ENCODE measurements at places on chromosomes 2 and 18.
A peak's percentile ranks its signal among the peaks of the same experiment; 100 is the strongest.

- no peak for DNase-seq
Measured at GRCh38 chr2:68103030-68103708, 40.4 kb upstream of the C1D start.

DNA sequence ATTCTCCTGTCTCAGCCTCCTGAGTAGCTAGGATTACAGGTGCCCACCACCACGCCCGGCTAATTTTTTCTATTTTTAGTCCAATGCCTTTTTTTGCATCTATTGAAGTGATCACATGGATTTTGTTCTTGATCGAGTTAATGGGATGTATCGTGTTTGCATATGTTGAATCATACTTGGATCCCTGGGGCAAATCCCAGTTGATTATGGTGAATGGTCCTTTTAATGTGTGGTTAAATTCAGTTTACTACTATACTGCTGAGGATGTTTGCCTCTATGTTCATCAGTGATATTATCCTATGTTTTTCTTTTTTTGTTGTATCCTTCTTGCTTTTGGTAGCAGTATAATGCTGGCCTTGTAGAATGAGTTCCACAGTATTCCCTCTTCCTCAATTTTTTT, 8.2 kb upstream of the TTC21B start:
- DNase-seq, result no peak

- DNase-seq, result no peak
Measured at GRCh38 chr2:37102588-37102987, 18.3 kb downstream of the GPATCH11 start.

DNA sequence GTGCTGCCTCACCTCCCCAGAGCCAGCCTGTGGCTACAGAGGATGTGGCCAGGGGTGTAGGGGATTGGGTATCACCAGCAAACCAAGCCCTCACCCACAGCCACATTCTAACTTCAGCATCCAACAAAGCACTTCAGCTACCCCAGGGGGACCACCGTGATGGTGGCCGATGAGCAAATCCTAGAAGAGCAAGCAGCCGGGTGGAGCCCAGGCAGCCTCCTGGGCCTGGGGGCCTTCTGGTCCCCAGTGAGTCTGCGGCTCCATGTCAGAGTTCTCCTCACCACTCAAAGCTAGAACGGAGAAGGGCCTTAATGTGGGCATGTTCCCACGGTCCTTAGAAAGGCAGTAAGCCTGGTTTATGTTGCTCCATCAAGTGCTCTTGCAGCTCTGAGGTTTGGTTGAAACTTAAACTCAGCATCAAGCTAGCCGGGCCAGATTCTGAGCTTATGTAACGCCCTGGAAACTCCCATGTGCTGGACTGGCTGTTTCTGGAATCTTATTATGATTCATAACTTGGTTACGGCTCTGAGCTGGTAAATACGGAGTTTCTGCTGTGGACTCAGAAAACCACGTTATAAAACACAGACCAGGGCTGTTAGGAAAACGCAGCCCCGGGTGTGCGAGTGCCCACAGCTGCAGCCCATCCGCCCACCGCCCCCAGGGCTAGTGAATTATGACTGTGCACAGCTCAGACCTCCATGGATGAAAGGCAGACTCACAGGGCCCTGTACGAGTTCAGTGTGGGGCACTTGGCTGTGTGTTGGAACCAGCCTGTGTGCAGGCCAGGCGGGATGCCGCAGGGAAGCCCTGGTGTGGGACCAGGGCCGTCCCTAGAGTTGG, 99.8 kb downstream of the SEPTIN10 start:
- DNase-seq, result peak; percentile 65

- DNase-seq, result no peak
Measured at GRCh38 chr2:171487803-171488259, 34.4 kb upstream of the CYBRD1 start.

DNA sequence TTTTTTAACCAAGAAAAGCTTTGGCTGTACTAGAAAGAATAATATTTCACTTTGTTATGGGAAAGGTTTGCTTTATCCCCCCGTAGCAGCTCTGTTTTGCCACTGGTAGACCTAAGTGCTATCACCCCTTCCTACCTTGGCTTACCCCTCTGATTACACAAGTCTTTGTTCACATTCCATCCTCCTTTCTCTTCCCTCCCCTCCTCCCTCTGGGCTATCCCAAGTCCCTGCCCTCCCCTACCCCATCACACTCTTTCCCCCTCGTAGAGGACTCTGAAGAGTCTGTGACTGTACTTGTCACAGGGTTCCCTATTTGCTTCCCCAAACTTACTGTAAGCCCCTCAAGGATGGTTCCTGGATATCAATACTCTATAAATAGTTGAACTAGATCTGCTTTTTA, 152.9 kb upstream of the NOSTRIN start:
- no peak for DNase-seq

DNA sequence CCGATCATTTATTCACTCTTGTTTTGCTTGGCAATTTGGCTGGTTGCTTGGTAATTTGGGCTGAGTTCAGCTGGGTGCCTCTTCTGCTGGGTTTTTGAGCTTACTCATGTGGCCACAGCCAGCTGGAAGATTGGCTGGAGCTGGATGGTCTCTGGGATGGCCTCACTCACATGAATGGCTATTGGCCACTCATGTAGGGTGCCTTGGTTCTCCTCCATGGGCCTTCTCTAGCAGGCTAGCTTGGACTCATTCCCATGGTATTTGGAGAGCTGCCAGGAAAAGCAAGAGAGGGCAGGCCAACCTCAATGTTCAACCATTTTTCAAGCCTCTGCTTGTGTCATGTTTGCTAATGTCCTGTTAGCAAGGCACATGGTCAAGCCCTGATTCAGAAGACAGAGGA, 16.9 kb downstream of the ZAP70 start:
- no peak for DNase-seq

DNA sequence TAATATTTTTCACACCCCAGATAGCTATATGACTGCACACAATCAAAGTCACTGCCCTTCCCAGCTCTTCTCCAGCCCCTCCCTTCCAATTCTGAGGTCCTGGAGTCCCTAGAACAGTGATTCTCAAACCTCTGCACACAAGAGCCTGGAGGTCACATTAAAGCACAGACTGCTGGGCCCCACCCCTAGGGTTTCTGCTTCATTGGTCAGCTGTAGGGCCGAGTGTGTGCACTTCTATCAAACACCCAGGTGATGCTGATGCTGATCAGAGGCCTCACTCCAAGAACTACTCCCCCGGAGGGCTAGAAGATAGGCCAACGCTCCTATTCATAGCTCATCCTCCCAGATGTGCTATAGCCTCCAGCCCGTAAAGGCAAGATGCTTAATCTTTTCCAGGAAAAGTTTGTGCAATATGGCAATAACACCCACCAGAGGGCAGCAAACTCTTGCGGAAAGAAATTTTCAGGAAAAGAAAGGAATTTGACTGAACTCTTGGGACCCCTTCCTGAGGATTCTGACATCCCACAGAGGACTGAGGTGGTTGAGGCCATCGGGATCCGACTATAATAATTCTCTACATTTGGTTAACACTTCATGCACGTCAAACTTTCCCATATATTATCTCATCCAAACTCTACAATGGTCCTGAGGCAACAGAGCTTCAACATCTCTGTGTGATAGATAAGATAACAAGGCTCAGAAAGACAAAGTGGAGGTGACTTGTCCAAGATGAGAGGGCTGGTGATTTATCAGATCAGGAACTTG, 194.2 kb upstream of the PKDCC start:
- DNase-seq, result peak; percentile 47

DNA sequence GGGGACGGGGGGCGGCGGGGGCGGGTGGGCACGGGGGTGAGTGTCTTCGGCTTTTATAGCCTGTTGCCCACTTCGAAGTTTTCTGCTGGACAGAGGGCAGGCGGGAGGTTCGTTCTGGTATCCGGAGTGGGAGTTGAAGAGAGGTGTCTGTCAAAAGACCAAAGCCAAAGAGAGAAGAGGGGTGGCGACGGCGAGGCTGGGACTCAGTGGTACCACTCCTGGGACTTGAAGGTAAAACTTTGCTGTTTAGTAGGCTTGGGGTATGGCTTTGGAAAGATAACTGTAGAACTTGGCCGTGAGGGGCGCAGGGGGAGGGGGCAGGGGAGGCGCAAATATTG, 215.8 kb upstream of the DTNA start:
- DNase-seq, result no peak

- DNase-seq, result no peak
Measured at GRCh38 chr2:21194858-21195271, 71.1 kb downstream of the TDRD15 start.

- no peak for DNase-seq
Measured at GRCh38 chr2:72515696-72516095, 310.1 kb downstream of the EXOC6B start.

DNA sequence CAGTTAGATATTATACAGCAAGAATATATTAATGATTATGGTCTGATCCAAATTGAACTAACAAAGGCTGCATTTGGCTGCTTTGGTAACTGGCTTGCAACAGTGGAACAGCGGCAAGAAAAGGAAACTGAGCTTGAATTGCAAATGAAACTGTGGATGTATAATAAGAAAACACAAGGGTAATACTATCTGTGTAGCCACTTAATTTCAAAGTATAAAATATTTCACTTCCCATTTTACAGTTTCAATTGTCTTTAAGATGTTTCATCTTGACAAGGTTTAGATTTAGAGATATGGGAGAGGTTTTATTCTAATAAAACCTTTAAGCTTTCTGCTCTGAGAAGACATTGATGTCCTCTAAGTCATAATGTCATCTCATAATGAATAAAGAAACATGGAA, 23.8 kb downstream of the WDR75 start:
- no peak for DNase-seq

- DNase-seq, result no peak
Measured at GRCh38 chr2:22822835-22823234, 562.1 kb upstream of the KLHL29 start.

- DNase-seq, result no peak
Measured at GRCh38 chr2:100470898-100471514, 724 bp downstream of the NMS start.

- no peak for DNase-seq
Measured at GRCh38 chr2:176067589-176068418, 16.0 kb downstream of the EVX2 start.

- peak; percentile 67 for DNase-seq
Measured at GRCh38 chr18:45370255-45371010, 244.8 kb upstream of the SLC14A2 start.

- DNase-seq, result no peak
Measured at GRCh38 chr2:9755638-9756037, 87.6 kb upstream of the TAF1B start.

DNA sequence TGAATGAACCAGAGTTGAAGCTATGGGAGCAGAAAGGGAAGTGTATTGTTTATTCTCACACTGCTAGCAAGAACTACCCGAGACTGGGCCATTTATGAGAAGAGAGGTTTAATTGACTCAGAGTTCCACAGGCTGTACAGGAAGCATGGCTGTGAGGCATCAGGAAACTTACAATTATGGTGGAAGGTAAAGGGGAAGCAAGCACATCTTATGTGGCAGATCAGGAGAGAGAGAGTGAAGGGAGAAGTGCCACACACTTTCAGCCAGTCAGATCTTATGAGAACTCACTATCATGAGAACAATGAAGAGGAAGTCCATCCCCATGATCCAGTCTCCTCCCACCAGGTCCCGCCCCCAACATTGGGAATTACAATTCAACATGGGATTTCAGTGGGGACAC, 383.2 kb upstream of the SLC14A2 start:
- no peak for DNase-seq

DNA sequence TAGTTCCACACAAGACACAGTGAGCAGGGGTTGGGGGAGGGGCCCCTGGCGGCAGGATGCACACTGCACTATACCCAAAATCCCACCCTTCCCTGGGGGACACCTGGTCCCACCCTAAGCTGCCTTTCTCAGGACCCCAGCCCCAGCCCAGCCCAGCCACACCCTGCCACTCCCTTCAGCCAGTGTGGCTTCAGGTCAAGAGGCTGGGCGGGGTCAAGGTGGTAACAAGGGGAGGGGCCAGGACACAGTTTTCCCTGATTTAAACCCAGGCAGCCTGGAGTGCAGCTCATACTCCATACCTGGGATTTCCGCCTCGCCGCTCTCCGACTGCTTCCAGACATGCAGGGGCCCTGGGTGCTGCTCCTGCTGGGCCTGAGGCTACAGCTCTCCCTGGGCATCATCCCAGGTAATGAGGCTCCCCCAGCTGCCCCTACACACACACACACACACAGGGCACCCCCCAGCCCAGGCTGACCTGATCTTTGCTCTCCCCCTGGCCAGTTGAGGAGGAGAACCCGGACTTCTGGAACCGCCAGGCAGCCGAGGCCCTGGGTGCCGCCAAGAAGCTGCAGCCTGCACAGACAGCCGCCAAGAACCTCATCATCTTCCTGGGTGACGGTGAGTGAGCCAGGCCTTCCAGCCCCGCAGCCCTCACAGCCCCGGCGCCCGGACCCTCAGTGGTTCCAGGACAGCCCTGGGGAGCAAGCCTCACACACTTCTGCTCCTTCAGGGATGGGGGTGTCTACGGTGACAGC, at the start of gene ALPG:
TSS of gene ALPG (plus strand) at position 289 of the 755 bp plus-strand sequence. CDS start at position 340, 51 bp downstream.
- DNase-seq, result no peak

DNA sequence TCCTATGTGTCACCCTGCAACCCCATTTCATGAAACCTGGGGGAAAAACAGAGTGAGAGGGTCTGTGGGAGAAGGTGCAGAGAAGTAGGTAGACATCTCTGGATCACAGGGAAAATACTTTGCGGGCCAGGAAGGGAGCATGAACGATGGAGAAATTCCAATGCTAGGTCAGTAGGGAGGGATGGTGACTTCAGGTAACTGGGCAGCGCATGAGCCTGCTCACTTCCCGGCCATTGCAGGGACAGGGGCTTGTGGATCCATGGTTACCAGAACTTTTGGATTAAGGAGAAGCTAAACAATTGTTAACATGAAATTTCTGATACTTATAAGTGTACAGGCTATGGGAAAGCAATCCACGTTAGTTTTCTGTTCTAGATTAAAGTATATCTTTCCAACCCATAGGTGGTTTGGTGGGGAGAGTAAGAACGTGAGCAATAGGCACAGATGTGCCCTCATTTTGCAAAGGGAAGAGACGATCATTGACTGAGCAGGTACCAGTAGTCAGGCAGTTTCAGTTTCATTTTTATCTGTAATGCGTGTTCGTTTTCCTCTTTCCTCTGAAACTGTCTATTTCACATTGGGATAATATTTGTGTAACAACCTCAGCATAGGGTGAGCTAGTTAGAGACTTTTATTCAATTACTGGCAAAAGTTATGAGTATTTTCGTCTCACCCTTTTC, 65.0 kb downstream of the NYAP2 start:
- no peak for DNase-seq

DNA sequence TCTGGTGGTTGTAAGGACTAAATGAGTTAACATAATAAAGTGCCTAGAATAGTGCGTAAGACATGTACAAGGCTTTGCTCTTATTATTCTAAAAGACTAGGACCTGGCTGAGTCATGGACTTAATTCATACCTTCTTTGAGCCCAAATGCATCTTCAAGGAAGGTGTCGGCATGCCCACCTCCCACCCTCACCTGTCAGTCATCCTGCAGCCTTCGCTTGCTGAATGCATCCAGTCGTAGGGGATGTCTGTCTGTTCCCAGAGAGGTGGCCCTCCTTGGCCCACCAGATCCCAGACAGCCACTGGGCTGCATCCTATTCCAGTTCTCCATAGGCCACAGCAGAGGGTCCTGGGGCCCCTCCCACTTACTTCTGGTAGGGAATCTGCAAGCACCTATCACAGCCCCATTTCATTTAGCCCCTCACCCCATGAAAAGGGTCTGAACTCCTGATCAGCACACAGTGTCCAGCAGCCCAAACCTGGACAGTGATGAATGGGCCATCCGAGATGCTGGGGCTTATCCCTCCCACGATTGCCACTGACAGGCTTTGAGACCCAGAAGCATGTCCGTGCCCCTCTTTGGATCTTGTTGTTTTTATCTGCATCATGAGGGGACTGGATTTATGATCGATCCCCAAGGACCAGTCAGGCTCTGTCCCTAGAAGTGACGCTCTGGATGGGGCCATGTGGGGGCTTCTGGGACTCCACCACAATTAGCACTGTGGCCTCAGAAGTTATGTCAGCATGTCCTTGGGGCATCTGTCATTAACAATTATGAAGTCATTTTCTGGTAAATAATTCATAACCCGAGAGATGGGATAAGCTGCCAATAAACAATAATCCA, 101.1 kb downstream of the KLHL29 start:
- no peak for DNase-seq

Measured in astrocyte of the cerebellum (primary cell).